ENCODE measurements at places on chromosomes 1 and 21. TPM values are rescaled to one million over a fixed set of nuclear protein-coding genes. Genes with fewer than 3 reads are reported as not detected.
A peak's percentile ranks its signal among the peaks of the same experiment; 100 is the strongest.

DNA sequence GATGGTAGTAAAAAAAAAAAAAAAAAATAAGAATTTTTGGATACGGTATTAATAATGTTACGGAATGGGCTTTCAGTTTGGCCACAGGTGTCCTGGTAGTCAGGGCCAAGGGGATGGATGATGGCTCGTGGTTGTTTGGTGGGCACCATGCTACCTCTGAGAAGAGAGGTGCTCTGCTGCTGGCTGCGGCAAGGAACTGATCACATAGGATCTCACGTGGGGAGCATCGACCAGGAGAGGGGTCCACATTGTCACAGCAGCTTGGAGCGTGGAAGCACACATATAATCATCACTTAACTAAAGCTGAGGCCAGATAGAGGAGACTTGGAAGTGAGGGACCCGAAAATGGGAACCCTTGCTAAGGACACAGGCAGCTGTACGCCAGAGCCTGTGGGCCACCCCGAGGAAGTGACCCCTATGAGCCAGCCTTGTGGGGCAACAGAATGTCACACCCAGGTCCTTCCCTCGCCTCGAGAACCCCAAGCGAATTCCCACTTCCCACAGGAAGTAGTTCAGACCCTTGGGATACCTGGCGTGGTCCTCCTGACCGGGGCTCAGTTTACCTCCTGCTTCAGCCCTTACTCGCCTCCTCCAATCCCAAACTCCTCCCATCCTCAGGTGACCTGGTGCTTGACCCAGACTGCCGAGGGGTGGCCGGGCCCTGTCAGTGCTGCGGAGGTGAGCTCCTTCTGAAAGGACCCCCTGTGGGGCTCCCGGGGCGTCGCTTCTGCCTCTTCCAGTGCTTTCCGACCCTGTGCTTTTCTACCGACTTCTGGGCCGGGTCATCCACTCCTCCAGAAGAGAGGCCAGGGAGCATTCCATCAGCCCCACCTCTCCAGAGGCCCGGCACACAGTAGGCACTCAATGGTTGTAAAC, 222.0 kb downstream of the CAMTA1 start:
- H3K4me3 ChIP-seq, result no peak overlapping the region
- H3K4me1 ChIP-seq, result no peaks in the 10 kb centered on the region
- peaks cover 10% of the 10 kb centered on the region for H3K27me3 ChIP-seq
- H3K27ac ChIP-seq, result no peak overlapping the region
- no peak for DNase-seq
- no peaks in the 10 kb centered on the region for H3K36me3 ChIP-seq

SPRR2E gene
- not detected for total RNA-seq

DNA sequence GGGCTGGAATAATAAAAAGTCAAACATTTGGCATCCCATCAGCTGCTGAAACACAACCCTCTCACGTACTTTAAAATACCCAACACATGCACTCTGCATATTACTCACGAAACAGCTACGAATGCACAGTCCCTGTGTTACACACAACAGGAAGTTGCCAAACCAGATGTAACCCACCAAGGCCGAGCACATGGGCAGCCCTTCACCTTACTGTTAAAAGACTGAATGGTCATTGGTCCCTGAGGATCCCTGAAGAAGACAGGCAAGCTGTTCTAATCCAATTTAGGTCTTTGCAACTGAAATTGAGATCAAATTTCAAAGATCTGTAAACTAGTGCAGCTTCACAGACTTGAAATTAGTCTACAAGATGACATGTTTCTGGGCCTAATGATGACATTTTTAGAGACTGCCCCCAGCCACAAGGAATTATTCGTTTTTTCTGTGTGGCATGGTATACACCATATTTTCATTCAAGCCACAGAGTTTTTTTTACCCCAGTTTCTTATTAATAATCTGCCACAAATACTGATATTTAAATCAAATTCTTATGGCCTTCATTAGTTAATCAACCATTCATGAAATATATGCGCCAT, 25.6 kb upstream of the IER5 start:
- H3K27ac ChIP-seq, result peak overlapping the region; percentile 78
- H3K4me1 ChIP-seq, result peaks cover 20% of the 10 kb centered on the region
- H3K36me3 ChIP-seq, result peaks cover 23% of the 10 kb centered on the region

GRCh38 chr1:232938926-232939325, 11.5 kb upstream of the NTPCR start:
- no peak overlapping the region for H3K4me3 ChIP-seq
- H3K36me3 ChIP-seq, result no peaks in the 10 kb centered on the region
- no peak overlapping the region for H3K27ac ChIP-seq
- peaks cover 12% of the 10 kb centered on the region for H3K4me1 ChIP-seq
- H3K27me3 ChIP-seq, result peaks cover 7% of the 10 kb centered on the region
- DNase-seq, result no peak

- no peaks in the 10 kb centered on the region for H3K27me3 ChIP-seq
- DNase-seq, result no peak
- no peak overlapping the region for H3K4me3 ChIP-seq
- no peaks in the 10 kb centered on the region for H3K36me3 ChIP-seq
These were observed 575.7 kb downstream of the NPHP4 start for GRCh38 chr1:5416518-5416917.

DNA sequence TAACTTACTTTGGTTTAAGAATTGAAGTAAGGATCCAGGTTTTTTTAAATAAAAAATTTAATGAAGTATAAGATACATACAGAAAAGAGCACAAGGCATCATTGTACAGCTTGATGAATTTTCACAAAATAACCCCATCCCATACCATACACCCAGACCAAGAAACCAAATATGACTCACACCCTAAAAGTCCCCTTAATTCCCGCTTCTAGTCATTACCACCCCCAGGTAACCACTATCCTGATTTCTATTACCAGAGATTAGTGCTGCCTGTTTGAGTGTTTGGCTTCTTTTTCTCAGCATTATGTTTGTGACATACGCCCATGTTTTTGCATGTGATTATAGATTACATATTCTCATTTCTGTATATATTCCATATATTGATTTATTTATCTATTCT, 98.5 kb upstream of the HIVEP3 start:
- no peaks in the 10 kb centered on the region for H3K27me3 ChIP-seq
- H3K4me3 ChIP-seq, result no peak overlapping the region
- no peaks in the 10 kb centered on the region for H3K36me3 ChIP-seq
- H3K4me1 ChIP-seq, result peaks cover 41% of the 10 kb centered on the region
- no peak for DNase-seq

SWT1 gene
- 3.0 TPM for total RNA-seq

DNA sequence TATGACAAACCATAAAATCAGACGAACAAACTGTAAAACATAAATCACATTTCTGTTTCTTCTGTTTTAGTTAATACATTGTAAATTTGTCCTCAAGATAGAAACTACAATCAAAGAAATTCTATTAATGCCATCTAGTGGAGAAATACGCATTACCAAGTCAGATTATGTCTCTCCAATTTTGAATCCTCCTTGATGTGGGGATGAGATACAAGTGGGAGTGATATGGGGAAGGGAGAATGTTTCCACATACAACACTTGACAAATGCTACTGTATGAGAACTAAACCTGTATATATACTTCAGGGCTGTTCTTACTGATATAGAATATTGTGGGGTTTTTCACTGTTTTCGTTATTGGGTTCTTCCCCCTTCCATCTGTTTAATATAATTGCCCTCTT, 2.6 kb downstream of the HFM1 start:
- no peaks in the 10 kb centered on the region for H3K36me3 ChIP-seq
- H3K4me3 ChIP-seq, result no peak overlapping the region
- peaks cover 4% of the 10 kb centered on the region for H3K4me1 ChIP-seq
- no peak for DNase-seq

DNA sequence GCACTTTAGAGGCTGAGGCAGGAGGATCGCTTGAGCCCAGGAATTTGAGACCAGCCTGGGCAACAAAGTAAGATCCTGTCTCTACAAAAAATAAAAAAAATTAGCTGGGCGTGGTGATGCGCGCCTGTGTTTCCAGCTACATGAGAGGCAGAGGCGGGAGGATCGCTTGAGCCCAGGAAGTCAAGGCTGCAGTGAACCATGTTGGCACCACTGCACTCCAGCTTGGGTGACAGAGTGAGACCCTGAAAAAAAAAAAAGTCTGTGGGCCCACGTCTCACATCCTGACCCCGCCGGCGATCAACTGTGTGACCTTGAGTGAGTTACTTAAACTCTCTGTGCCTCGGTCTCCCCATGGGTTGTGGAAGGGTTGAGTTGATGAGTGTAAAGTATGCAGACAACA, 12.7 kb upstream of the ZBTB21 start:
- no peak overlapping the region for H3K27ac ChIP-seq
- H3K4me3 ChIP-seq, result no peak overlapping the region
- no peak for DNase-seq
- no peaks in the 10 kb centered on the region for H3K36me3 ChIP-seq

GRCh38 chr21:26130249-26130881, 40.2 kb downstream of the APP start:
- H3K27me3 ChIP-seq, result no peaks in the 10 kb centered on the region
- DNase-seq, result no peak

DNA sequence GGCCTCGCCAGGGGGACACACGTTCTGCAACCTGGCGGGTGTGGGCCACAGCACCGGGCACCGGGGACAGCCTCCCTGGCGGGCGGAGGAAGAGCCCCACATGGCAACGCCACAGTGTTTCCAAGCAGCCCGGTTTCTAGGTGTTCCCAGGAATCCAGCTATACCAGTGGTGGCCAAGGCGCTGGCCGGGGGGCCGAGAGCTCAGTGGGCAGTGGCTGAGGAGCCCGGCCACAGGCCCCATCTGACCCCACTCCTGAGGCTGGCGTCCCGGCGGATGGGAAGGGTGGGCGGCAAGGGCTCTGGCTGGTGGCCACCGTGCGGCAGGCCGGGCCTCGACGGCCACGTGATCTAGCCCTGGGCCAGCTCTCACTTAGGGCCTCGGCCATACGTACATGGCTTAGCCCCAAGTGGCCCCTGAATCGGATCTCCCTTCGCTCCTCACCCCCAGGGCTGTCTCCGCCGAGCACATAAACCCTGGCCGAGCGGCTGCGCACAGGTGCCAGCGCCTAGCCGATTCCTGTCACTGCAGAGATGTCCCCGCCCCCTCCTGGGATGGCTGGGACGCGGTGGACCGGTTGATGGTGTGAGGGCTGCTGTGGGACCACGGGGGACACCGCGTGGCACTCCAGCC, 68.7 kb downstream of the MORN1 start:
- H3K27ac ChIP-seq, result no peak overlapping the region
- no peaks in the 10 kb centered on the region for H3K36me3 ChIP-seq
- H3K27me3 ChIP-seq, result no peaks in the 10 kb centered on the region
- H3K4me3 ChIP-seq, result no peak overlapping the region

DNA sequence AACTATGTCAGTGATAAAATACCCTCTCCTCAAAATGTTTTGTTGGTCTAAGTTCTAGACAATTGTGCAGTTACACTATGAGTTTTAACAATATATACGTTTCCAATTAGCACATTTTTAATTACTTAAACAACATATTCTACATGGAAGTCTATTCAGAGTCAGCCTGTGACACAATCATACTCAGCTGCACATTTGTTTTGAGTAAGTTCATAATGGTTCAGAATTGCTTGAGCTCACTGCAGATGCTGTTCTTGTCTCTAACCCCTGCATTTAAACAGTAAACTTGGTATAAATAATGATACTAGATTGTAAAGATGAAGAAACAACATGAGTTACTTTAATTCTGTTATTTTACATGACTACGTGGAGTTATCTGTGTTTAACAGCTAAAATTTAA, 30.6 kb downstream of the CDKN2C start:
- no peak for DNase-seq
- H3K27ac ChIP-seq, result no peak overlapping the region
- no peaks in the 10 kb centered on the region for H3K36me3 ChIP-seq
- H3K4me1 ChIP-seq, result no peaks in the 10 kb centered on the region
- H3K27me3 ChIP-seq, result no peaks in the 10 kb centered on the region

SPRR1B gene
- total RNA-seq, result not detected

DNA sequence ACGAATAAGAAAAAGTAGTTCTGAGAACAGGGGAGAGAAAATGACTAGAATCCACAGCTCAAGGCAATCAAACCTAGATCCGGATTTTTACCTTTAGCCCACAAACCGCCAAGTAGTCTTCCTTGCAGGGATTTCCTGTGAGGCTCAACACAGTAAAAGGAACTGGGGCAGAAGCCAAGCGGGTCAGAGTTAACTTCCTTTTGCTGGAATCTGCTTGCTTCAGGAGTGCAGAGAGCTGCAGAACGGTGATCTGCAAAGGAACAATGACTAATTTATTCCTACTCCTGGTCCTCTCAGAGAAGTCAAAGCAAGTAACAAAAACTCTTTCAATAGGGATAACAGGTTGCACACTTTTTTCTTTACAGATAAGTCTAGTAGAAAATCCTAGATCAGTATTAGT, 53.4 kb downstream of the UBR4 start:
- peaks cover 82% of the 10 kb centered on the region for H3K36me3 ChIP-seq
- no peak overlapping the region for H3K4me3 ChIP-seq
- no peaks in the 10 kb centered on the region for H3K4me1 ChIP-seq
- H3K27me3 ChIP-seq, result no peaks in the 10 kb centered on the region
- H3K27ac ChIP-seq, result no peak overlapping the region

PFKFB2 gene
- total RNA-seq, result 2.1 TPM

DNA sequence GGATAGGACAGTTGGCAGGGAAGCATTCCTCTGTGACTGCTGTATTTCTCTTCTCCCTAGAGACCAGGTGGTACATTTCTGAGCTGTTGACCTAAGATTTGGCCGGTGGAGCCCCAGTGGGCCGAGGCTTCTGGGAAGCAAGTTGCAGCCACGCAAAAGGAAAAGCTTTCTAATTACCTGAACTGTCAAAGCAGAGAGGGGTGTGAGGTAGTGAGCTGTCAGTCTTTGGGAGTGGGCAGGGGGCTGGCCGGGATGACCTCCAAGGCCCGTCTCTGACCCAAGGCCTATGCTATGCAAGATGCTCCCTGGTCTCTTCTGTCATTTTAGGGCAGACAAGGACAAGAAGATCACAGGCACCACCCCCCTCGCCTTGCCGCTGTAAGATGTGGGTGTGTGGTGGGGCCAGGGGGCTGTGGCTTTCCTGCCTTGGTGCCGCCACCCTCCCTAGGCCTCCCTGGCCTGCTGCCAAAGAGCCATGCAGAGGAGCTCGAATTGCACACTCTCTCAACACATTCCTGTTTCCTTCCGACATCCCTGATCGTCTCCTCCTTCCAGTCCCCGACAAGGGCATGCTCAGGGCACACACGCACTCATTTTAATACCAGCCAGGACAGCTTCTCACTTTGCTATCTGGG, 7.7 kb downstream of the PADI1 start:
- no peaks in the 10 kb centered on the region for H3K36me3 ChIP-seq
- no peak overlapping the region for H3K27ac ChIP-seq
- peaks cover 38% of the 10 kb centered on the region for H3K27me3 ChIP-seq

- H3K27ac ChIP-seq, result no peak overlapping the region
- H3K4me1 ChIP-seq, result no peaks in the 10 kb centered on the region
- no peaks in the 10 kb centered on the region for H3K27me3 ChIP-seq
- H3K36me3 ChIP-seq, result no peaks in the 10 kb centered on the region
- no peak overlapping the region for H3K4me3 ChIP-seq
These were observed 86.7 kb downstream of the S1PR1 start for GRCh38 chr1:101323535-101323934.

GRCh38 chr1:222084996-222085395, 343.1 kb upstream of the DUSP10 start:
- H3K27ac ChIP-seq, result no peak overlapping the region
- no peak overlapping the region for H3K4me3 ChIP-seq
- H3K4me1 ChIP-seq, result no peaks in the 10 kb centered on the region
- DNase-seq, result no peak

- H3K36me3 ChIP-seq, result no peaks in the 10 kb centered on the region
- H3K27ac ChIP-seq, result no peak overlapping the region
- peaks cover 1% of the 10 kb centered on the region for H3K27me3 ChIP-seq
- no peaks in the 10 kb centered on the region for H3K4me1 ChIP-seq
- DNase-seq, result no peak
- H3K4me3 ChIP-seq, result no peak overlapping the region
These were observed 35.1 kb downstream of the PRDM16 start for GRCh38 chr1:3103967-3104677.

Data from activated CD4-positive, alpha-beta memory T cell treated with anti-CD3 and anti-CD28 coated beads for 36 hours (primary cell).